Jurkat, Clone E6-1 (cell line): ENCODE measurements at places on chromosomes 5 and 9.

DNA sequence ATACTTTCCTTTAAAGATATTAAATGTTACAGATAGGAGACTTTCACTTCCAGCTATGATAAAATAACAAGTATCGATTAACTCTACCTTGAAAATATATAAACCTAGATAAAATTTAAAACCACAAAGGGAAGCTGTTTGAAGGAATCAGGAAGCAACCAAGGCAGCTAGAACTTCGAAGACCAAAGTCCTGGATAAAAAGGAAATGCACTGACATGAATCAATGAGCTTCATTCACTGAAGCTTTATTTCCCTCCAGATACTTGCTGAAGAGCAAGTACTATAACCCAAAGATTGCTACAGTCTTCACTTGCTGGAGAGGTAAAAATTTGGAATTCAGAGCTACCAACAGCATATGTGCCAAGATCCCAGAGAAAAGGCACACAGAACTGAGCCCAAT lies 144.1 kb downstream of the PIK3R1 start:
- no peak for DNase-seq

DNA sequence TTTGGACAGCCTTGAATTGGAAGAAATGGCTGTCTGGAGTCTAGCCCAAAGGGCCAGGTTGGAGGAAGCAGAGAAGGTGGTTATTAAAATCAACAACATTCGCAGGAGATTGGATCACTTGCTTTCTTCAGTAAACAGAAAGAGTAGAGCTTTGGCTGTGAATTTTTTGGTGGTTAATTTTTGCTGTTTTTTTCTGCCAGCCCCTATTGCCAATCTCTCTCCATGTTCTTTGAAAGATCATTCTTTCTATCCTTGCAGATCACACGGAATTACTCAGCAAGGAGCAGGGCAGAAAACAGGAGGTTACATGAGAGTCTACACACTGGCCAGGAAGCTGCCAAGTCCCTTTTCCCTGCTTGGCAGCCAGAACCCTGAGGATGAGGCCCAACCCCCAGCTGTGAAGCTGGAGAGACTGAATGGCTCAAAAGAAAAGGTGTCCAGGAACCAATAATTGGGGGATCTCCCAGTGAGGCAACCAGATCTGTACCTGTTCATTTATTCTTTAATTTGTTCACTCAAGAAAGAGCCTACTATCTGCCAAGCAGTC lies 13.0 kb downstream of the GLRX start:
- DNase-seq: no peak

DNA sequence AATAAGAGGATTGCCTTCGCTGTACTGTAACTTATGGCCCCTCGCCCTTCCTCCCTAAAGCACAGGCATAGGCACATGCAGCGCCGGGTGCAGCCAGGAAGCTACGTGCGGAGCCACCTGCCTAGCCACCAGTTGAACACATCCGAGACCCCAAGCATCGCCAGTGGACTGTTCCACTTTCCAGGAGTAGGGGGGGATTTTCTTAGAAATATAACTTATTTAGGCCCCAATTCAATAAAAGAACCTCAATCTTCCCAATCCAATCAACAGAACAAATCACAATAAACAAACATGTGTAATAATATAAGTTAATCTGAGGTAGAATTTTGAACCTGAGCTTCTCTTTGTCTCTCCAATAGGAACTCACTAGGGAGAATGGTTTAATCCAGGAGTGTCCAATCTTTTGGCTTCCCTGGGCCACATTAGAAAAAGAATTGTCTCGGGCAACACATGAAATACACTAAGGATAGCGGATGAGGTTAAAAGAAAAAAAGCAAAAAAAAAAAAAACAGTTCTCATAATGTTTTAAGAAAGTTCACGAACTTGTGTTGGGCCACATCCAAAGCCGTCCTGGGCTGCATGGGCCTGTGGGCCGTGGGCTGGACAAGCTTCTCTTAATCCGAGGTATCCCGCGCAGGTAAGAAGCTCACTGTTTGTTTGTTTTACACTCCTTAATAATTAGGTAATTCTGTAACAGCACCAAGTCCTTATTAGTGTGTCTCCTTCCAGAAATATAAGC lies 22.0 kb upstream of the NIPBL start:
- no peak for DNase-seq

DNA sequence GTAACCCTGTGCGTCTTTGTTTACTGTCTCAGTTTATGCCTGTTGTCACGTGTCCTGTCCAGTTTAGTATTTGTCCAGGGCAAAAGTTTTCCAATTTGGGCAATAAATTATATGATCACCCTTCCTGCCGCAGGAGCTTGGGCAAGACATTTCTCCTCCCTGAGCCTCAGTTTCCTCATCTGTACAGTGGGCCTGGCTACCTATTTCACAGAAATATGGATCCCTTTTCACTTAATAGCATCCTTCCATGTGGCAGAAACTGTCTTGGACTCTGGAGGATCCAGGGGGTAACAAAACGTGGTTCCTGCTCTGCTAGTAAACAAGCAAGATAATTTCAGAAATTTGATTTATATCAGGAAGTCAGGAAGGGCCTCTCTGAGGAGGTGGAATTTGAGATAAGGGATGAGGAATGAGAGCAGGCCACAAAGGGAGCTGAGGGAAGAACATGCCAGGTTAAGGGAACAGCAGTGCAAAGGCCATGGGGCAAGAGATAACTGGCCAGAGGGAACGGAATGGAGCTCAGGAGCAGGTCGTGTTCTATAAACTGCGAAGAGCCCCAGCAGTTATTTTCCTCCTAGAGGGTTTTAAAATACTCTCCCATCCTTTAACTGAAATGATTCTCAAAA lies 15.1 kb upstream of the PPARGC1B start:
- no peak for DNase-seq

GRCh38 chr9:94937214-94937903 lies 210.9 kb downstream of the AOPEP start:
- DNase-seq: no peak

DNA sequence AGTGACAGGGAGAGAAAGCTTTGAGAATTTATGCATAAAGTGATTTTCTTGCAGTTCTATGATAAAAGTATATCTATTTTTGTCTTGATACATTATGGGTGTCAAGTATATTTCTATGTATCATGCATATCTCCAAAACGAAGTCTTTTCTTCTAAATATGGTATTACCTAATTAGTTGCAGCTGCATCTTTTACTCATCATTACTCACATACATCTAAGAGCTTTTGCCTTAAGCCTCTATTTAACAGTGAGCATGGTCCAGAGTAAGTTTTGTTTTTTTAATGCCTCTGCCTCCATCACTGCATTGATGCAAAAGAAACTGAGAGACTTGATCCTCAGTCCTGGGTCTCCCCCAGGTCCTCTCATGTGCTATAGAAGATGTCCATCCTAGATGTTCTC lies 40.0 kb upstream of the SMC5 start:
- DNase-seq: no peak

GRCh38 chr9:38202336-38202938 lies 133.4 kb upstream of the SHB start:
- no peak for DNase-seq

DNA sequence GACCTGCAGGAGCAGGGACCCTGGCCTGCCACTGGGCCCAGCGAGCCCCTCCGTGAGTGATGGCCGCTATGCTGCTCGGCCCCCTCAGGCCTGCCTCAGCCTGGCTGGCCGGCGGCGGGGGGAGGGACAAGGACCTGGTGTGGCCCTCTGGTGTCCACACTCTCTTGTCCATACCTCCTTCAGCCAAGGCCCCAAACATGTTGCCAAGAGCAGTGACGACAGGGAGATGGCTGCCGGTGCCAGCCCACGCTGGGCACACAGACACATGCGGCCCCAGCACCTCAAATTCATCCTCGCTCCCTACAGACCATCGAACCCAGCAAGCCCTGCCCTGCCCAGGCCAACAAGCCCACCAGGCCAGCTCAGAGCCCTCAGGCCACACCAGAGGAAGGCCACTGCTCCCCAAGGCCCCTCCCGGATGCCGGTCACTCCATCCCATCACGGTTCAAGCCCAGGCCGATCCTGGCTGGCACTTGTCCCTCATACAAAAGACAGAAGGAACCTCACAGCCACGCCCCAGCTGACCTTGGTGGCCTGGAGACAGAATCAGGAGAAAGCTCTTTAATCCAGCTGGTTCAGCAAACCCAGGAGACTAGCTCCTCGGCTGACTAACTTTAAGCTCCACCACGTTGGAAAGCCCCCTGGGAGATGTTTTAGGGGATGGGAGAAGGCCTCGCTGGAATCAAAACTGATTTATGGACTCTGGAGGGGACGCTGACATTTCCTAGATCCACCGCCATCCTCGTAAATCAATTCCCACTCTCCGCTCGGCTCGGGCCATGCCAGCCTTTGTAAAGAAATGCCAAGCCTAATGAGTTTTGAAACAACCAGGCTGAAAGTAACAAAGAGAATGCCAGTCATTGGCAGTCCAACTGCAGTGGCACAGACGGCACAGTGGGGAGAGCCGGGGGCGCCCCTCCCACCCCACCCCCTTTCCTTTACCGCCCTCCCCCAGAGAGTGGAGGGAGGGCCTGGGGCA lies 84.9 kb downstream of the VAV2 start:
- no peak for DNase-seq

GRCh38 chr5:10360686-10361085 lies 7.2 kb downstream of the MARCHF6 start:
- no peak for DNase-seq

DNA sequence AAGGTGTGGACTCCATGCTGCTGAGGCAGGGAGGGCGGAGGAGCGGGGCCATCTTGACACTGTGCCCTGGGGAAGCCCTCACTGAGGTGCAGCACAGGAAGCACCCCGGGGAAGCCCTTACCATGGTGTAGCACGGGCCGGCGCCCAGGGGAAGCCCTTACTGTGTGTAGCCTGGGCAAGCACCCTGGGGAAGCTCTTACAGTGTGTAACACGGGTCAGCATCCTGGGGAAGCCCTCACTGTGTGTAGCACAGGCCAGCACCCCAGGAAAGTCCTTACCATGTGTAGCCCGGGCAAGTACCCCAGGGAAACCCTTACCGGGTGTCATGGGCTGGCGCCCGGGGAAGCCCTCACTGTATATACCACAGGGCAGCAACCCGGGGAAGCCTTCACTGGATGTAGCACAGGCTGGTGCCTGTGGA lies 62.6 kb upstream of the ZNF354B start:
- no peak for DNase-seq
